Anterior cingulate cortex (tissue), 58 donors: ENCODE measurements at places on chromosomes 11 and 22.
A peak's percentile ranks its signal among the peaks of the same experiment; 100 is the strongest.

DNA sequence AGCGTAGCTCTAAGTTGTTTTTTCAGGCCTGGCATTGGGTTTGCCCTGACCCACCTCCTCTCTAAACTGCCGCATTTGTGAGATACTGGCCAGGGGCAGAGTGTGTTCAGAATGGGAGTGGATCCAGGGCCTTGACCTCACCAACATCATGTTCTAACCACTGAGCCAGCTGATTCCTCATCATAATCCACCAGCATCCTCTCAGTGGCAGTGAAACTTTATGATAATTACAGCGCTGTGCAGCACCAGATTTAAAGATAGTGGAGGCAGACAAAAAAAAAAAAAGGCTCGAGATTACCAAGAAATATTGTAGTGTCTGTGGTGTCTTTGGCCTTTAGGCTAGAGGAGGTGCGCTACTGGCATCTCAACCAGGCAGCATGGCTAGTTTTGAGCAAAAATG lies 53.0 kb downstream of the KREMEN1 start:
- DNase-seq = no peak

DNA sequence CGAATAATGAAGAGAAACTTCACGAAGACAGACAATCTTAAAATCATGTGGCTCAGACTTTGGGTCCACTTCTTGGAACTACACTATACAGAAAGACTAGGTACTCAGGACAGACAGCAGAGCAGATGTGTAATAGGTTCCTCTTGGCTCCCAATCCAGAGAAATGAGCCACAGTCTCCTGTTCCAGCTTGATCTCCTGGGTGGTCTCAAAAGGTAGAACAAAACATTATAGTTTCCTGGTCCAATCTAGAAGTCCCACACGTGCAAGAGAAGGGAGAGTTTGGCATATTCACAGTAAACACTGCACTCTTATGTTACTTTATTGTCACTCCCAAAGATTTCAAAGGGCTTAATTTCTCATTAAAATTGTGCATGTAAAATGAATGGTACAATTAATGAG lies 134.5 kb upstream of the FIBIN start:
- DNase-seq = no peak

GRCh38 chr11:8192016-8192895 lies 23.4 kb upstream of the RIC3 start:
- DNase-seq = peak; percentile 62

GRCh38 chr22:32204856-32205722 lies at the start of gene RFPL2:
Gene RFPL2, minus strand, starts transcription at chr22:32205073. Its CDS starts 2,622 bp downstream, at chr22:32202451.
- DNase-seq = no peak

GRCh38 chr22:48660790-48661740 lies 1166.6 kb downstream of the BRD1 start:
- no peak for DNase-seq

DNA sequence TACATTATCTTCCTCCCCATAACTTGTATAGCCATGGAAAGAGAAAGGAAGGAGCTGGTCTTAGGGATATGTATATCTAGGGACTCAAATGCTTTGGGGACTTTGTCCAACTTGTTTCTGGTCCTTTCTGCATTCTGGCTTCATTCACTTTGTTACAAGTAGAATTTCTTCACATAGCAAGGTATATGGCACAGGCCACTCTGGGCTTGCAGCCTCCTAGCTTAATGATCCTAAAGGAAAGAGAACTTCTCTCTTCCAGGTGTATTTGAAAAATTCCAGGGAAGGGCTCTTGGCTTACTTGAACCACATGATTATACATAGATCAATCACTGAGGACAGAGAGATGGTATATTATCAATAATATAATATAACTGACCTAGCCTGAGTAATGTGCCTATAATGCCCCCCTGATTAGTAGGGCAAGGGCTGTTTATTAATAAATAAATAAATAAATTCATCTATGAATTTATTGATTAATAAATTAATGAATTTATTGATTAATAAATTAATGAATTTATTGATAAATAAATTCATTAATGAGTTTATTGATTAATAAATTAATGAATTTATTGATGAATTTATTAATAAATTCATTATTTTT lies 48.2 kb upstream of the CEP295 start:
- DNase-seq = no peak

- DNase-seq = no peak
Observed at GRCh38 chr22:41523464-41524221, 20.6 kb downstream of the POLR3H start.

DNA sequence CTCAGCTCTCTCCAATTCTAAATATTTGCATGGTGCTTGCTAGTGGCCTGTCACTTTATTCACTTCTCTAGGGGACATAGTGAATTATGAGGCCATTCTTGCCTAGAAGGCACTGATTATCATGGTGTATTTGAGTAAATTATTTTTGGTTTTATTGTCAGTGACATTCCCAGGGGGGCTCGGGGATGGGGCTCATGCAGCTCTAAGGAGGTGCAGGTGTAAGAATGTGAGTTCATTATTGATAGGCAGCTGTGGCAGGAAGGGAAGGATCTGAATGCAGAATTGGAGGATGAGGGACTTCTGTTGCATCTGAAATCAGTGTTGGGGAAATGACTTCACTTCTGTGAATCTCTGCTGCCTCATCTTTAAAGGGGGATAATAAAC lies 53.7 kb upstream of the OR4B1 start:
- DNase-seq = no peak

DNA sequence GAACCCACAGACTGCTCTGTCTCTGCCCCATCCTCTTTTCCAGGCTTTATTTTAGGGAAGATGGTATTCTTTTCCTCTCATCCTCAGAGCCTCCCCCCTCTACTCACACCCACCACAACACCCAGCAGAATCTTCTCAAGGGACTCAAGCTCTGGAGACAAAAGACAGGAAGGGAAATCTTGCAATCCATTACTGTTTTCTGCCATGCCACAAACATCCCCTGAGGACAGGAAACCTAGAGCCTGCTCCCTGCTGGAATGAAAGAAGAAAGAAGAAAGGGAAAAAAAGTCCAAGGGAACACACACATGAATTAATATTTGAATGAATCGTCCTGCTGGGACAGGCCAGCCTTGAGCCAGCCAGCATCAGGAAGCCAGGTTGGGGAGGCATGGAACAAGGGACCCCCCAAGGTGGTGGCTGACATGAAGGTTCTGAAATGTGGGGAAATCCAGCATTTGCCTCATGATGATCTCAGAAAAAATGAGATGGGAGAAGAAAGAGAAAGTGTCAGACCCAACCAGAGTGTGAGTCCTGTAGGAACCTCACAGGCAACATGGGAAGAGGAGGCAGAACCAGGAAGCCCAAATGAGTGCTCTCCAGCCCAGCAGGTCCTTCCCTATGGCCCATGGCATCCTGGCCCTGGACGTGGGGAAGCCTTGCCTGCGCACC lies 34.0 kb downstream of the SLCO2B1 start:
- no peak for DNase-seq

DNA sequence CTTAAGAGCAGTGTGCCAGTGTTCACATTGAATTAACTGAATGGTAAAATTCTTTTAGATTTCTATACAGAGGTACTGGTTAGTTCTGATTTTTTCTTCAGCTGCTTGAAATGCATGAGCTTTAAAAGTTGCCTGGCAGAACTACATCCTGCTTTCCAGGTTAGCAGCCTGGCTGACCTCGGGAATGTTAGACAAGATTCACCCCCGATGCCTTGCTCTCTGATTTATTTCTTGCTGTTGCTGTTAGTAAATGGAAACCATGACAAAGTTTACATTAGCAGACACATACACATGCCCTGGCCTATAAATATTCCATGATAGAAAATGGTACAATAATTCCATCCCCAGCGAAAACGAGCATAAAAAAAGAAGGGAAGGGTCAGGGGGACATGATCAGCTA lies 47.0 kb downstream of the WT1 start:
- DNase-seq = no peak

DNA sequence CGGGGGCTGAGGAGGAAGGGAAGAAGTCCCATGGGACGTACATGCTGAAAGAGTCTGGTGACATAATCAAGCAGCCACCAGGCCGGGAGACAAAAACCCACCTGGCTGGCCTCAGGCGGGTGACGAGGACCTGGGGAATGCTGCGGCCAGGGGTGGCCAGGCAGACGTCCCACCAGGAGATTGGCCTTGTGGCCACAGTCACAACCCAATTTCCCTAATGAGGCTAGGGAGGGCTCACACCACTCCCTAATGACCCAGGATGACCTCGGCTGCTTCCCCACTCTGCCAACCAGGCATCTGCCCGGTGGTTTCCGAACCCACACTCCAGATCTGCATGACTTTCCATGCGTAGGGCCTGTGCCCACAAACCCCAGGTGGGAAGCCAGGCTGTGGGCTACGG lies 66.9 kb downstream of the SCUBE1 start:
- DNase-seq = no peak

GRCh38 chr22:43481568-43482317 lies 69.9 kb downstream of the MPPED1 start:
- DNase-seq = no peak

- DNase-seq = peak; percentile 86
Observed at GRCh38 chr11:119101759-119102423, at the start of gene DPAGT1. Gene DPAGT1, minus strand, starts transcription at chr11:119101853. Its CDS starts 198 bp downstream, at chr11:119101655.

DNA sequence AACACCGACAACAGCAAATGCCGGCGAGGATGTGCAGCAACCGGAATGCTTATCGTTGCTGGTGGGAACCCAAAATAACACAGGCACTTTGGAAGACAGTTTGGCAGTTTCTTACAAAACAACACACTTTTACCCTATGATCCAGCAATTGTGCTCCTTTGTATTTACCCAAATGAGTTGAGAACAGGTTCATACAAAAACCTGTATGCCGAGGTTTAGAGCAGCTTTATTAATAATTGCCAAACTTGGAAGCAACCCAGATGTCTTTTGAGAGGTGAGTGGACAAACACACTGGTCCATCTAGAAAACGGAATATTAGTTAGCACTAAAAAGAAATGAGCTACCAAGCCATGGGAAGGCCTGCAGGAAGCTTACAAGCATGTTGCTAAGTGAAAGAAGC lies 118.9 kb downstream of the CTTN start:
- no peak for DNase-seq

DNA sequence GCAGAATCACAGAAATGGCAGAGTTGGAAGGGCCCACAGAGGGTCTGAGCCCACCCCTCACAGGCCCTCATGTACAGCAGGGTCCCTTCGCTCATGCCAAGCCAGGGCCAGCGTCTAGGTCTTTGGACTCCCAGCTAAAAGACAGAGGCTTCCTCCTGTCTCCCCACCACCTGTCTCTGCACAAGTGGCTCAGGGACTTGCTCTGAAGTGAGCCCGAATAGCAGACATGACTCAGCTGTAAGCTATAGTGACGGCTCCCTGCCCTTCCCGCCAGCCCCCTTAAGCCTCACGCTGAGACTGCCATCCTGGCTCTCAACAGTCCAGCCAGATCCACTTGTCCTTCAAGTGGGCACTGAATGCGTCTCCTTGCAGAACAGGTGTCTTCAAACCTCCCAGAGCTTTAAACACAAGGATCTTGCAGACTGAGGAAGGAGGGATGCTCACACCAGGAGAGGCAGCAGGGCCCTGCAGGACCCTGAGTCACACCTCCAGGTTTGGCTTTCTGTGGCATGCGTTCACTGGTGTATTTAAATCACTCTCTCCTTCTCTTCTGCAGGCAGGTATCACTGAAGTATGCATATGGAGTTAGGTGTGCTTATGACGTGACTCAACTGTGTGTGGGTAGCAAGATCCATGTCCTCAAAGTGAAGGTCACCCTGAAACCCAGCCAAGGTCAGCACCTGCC lies 154.9 kb downstream of the CACNA1I start:
- no peak for DNase-seq

- DNase-seq = no peak
Observed at GRCh38 chr11:11661326-11662040, 39.7 kb upstream of the GALNT18 start.

DNA sequence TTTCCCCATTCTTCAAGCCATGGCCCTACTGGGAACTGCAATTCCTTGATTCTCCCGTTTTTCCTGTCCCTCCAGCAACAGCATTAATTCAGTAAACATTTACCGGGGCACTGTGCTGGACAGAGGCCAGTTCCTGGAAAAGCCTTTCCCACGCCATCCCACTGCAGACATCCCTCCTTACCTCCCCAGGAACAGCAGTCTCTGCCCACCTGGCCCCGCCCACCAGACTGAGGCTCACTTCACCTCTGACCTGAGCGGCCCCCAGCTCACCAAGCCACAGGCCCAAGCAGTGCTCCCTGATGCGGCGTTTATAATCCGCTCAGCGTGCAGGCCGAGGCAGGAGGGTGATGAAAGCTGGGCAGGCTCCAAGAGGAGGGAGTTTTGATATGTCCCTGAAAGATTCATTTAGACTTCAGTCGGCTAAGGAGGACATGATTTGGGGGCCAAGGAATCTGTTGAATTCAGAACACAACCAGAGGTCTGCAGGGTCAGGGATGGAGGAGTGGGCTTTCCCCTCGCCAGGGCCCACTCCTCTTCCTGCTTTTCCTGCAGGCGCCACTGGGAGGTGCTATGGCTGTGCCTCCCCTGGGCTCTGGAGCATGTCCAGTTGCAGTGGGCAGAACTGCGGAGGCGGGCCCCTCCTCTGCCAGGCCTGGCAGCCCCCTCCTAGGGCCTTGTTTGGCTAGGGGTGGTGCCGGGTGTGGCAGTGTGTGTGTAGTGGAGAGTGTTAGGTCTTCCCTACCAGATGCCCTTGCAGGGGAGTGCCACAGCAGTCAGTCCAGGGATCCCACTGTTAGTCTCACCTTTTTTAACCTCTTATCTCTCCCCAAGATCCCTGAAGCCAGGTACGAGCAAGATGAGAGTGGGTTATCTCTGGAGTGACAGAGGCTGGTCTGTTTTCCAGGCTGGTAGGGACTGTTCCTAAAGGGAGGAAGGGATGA lies 1.4 kb upstream of the TAGLN start:
- DNase-seq = no peak

DNA sequence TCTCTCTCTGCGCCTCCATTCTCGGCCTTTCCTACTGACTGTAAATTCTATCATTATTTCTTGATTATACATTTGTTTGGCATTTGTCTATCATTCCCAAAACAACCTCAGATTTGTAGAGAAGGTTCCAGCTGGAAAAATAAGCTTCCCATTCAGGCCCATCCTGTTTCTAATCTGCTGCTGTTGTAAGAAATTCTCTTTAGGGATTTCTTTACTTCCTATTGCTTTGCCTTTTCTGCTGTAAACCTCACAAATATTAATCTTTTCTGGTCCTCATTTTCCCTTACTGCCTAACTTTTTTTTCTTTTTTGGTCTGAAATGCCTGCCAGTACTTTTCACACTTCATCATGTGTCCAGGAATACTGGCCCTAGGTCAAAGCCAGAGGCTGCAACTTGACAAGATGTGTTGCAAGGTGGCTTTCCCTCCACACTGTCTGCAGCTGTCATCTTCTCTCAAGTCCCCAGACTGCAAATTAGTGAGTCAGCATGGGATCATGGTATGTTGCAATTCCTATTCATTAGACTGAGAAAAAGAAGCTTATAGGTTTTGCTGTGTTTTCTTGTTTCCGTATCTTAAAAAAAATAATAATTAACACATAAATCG lies 858.7 kb upstream of the CHORDC1 start:
- no peak for DNase-seq
